ENCODE measurements at places on chromosomes 7 and 10. TPM values are rescaled to one million over a fixed set of nuclear protein-coding genes. Genes with fewer than 3 reads are reported as not detected.

- DNase-seq, result no peak
Measured at GRCh38 chr7:4751398-4751947, 23.9 kb upstream of the AP5Z1 start.

- DNase-seq, result peak; percentile 17
Measured at GRCh38 chr10:91887272-91888076, 21.8 kb downstream of the FGFBP3 start.

GRCh38 chr7:41107330-41107937 is 595.5 kb downstream of the INHBA start:
- no peak for DNase-seq

CDC14C gene
- total RNA-seq, result not detected

DNA sequence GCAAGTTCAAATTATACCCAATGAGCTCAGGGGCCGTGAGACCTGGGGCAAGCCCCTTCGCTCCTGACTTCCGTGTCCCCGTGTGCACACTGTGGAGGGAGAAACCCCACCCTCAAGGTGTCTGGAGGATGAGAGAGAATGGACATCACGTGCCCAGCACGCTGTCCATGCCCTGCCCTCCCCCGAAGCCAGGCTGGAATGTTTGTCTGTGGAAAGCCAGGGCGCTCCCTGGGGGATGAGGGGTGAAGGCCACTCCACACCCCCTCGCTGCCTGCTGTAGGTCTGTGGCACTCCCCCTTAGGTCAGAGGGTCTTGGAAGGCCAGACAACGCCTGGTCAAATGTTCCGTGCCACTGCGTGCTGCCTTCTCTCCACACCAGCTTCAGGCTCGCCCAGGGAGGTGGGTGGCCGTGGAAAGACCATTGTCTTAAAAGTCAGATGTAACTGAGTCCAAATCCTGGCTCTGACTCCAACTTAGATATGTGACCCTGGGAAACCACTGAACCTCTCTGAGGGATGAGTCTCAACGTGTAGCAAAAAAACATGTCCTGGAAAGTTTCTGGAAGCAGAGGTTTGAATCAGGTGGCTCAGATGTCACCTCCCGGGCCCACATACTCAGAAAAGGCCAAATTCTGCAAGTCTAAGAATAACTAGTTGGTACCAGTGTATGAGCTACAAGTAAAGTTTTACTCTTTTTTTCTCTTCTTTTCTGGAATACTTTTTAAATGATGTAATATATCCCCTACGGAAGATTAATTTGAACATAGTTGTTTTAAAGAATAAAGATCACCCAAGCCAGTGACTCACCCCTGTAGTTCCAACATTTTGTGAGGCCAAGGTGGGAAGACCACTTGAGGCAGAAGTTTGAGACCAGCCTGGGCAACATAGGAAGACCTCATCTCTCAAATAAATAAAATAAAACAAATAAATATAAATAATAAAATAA is 24.9 kb downstream of the RCC1L start:
- no peak for DNase-seq

NUTM2D gene
- 7.0 TPM for total RNA-seq

DNA sequence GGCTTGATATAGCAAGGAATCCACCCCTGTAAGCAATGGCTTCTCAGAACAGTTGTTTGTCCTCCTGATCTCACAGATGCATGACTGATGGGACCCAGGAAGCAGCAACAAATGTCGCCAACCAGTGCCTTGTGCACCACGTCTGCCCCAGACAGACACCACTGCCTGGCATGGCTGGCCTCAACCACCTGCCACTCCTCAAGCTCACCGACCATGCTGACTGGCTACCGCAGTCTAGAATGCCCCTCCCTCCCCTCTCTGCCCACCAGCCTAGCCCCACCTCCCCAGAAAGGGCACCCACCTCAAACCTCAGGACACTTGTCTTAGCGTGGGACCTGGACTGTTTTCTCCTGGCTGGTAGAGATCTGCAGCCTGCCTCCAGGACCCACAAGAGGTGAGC is 24.0 kb downstream of the LRRC20 start:
- no peak for DNase-seq

FOXP2 gene
- under 0.01 TPM for total RNA-seq

RBM20 gene
- under 0.01 TPM for total RNA-seq

ZNF394 gene
- 61.4 TPM for total RNA-seq

DNA sequence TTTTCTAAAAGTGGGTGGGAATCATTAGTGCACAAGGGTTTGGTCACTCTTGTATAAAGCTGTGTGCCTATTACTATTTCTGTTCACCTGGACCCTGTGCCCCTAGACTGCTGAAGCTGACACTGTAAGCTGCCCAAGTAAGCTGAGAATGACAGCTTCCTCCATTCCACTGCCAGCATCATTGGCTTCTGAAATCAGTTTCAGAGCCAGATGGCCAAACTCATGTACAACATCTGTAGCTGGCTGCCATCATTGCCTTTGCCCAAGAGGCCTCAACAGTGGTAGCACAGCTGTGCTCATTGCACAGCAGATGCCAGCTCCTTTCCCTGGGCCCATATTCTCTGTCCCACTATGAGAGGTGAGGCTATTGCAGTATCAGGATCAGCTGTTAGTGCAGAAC is 165.7 kb downstream of the CPEB3 start:
- no peak for DNase-seq

DNA sequence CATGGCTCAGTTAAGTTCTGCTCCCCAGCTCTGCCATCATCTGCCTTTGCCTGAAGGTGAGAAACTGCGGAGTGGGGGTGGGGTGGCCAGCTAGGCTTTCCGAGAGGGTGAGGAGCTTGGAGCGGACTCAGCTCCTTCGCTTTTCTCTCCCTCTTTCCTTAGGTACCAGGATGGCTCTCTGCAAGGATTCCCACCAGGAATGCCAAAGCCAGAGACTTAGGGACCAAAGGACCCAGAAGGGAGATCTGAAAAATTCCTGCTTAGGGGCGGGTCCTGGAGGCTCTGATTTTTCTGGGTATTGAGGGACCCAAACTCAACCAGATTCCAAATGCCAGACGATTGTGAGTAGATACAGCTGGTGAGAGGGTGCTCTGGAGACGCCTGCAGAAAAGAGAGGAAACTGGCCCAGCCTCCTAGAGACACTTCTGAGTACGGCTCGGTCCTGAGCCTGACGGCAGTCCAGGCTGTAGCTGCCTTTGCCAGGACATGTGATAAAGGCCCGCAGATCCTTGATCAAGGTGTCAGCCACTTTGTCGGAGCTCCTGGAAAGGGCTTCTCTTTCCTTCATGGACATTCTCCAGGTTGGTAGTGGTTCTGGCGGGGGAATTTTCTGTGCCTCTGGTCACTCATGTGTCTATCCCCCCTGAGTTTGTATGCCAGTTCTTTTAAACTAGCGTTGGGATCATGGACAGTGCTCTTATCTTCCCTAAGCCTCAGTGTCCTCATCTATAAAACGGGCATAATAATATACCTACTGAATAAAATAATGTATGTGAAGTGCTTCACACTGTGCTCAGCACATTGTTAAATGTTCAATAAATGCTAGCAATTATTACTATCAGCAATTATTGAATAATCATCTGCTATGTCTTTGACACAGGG is 42.5 kb upstream of the BTRC start:
- no peak for DNase-seq

SLC26A4 gene
- total RNA-seq, result 0.27 TPM

GRCh38 chr7:140485500-140486265 is 6.4 kb upstream of the MKRN1 start:
- DNase-seq, result no peak

PTCD1 gene
- 8.9 TPM for total RNA-seq

Measured in hematopoietic multipotent progenitor cell (in vitro differentiated cells).